ENCODE measurements at places on chromosomes 2 and 18.

DNA sequence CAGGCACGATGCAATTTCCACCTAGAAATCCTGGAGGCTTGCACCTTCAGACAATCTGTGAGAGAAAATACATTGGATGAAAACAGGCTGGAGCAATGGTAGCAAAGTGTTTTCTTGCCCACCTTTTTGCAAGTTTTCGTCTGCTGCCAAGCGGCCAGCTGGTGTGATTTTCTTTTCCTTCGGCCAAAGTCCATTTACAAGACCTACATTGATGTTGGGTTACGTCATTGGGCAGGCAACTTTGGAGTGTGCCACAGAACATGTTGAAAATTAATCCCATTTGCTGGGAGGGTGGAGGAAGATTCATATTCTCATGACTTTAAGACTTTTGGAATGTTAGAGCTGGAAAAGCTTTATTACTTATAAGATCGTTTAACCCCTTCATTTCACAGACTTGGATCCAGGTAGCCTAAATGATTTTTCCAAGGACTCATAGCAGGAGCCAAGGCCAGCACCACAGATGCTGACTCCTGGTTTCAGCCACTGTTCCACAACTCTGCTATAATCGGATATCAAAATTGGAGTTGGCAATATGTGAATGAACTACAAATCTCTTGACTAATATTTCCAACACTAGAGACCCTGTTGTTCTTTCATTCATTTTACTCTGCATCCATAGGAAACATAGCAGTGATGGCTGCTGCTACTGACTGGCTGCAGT lies 352.1 kb downstream of the RND3 start:
- no peak for DNase-seq

DNA sequence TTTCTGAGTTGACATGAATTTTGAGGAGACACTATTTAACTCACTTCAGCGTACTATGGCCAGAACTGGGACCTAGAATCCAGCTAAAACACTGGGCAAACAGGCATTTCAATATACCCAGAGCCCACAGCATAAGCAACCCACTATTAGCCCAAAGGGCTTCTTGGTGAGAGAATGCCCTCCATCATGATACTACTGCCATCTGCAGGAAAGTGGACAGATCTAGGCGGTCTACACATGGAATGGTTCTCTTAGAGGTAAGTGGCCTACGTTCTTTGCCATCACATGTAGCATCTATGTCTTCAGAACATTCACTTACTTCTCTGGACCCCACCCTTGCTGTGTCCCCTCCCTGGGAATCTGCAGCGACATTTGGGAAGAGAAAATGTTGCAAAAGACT lies 181.3 kb upstream of the LINC00305 start:
- DNase-seq: no peak

- no peak for DNase-seq
These were observed 3.1 kb downstream of the NEU4 start for GRCh38 chr2:241811952-241812729.

DNA sequence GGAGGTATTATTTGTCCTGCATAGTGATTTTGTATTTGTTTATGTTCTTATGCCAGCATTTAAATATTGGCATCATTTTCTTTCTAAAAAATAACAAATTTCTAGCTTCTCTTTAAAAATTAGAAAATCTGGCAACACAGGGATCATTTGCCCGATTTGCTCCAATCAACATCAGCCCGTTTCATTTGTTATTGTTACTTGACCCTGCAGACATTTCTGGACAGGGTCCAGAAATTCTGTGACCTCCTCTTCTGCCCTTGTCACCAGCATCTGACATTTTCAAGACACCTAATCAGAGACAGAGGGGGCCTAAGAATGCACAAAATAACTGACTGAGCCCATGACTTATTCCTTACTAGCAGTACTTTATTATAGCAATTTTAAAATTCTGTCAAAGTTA lies 253.3 kb downstream of the MREG start:
- DNase-seq: no peak

DNA sequence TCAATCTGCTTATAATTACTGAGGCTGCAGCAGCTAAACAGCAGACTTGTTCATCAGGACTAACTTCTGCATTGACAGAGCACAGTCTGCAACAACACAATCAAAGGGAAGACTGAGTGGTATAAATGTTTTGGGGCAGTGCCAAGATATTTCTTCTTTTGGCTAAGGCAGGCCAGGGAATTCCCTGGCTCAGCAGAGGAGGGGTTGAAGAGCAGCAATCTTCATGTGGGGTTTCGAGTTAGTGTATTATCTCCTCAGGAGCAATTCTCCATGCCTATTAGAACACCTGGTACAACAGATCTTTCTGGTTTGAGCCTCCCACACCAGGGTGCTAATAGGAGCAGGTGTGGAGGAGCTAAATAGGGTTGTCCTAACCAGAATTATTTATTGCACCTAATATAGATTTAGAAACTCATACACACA lies 103.0 kb upstream of the STK17B start:
- no peak for DNase-seq

DNA sequence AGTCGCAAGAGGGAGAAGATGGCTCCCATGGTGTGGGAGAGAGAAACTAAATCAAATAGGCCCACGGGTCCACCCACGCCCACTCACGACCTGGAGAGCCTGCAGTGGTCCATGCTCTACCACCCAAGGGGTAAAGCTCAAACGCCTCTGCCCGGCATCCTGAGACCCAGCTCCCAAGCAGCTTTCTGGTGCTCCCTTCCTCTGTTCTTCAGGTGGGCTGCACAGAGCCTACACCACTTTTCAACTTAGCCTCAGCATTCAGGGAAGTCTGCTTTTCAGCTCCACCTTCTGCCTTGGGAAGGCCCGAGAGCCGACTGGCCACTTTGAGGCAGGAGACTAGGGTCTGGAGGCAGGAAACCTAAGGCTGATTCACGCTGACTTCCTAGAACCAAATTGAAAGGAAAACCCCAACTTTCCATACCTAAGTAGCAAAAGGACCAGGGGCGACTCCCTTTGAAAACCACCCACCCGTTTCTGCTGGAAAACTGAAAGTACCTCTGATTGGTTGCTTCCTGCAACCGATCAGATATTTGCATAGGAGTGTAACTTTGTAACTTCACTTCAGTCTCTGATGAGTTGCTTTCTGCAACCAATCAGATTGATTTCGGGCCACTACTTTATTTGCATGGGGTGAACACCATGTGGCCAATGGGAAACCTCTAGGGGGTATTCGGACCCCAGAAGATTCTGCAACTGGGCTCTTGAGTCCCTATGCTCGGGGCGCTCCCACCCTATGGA lies 26.8 kb upstream of the SPATA3 start:
- DNase-seq: no peak

GRCh38 chr18:22250591-22250996 lies 81.2 kb downstream of the GATA6 start:
- no peak for DNase-seq

DNA sequence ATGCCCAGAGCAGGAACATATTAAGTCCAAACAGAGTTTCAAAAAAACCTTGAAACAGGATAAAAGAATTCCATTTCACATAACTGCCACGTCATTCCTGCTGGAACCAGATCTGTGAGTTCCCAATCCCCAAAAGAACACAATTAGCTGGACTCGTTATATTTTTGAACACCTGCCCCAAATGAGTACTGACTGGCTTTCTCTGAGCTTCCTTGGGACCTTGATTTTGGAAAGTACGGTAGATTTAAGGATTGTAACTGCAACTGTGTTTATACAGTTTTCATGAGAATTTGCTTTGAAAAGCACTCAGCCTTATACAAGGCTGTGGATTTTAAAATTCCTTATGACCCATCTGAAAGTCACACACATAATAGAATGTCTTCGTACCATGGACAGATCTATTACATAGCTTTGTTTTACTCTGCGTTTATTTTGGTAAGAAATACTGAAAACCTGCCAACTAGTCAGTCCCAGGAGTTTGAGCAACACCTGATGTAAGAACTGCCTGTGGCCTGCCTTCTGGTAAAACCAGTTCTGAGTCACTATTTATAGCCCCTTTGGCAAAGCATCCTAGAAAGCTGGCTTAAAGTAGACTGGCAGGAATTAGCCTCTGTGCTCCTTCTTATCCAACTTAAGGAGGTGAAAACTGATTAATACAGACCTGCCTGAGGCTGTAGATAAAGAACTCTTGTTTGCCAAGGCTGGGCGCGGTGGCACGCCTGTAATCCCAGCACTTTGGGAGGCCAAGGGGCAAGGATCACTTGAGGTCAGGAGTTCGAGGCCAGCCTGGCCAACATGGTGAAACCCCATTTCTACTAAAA lies 48.1 kb downstream of the MERTK start:
- DNase-seq: no peak

- no peak for DNase-seq
These were observed 22.6 kb downstream of the ITGA6 start for GRCh38 chr2:172449911-172450550.

GRCh38 chr2:64698668-64699444 lies 45.1 kb upstream of the SERTAD2 start:
- no peak for DNase-seq

DNA sequence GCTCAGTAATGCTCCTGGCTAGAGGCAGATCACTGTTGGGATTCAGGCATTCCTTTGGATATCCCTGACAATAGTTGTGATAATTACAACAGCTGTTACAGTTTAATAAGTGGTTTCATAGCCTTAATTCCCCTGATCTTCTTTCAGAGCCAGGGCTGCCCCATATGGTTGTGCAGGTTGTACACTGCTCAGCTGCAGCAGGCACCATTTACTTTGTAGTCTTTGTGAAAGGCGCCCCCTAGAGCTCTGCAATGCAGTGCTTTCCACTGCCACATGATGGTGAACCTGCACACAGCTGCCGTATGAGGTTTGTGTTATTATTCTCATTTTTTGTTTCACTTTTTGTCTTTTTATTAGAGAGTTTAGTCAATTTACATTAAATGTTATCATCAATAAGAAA lies 239.1 kb downstream of the KCNS3 start:
- DNase-seq: no peak

GRCh38 chr2:64731746-64732145 lies 78.0 kb upstream of the SERTAD2 start:
- DNase-seq: no peak

DNA sequence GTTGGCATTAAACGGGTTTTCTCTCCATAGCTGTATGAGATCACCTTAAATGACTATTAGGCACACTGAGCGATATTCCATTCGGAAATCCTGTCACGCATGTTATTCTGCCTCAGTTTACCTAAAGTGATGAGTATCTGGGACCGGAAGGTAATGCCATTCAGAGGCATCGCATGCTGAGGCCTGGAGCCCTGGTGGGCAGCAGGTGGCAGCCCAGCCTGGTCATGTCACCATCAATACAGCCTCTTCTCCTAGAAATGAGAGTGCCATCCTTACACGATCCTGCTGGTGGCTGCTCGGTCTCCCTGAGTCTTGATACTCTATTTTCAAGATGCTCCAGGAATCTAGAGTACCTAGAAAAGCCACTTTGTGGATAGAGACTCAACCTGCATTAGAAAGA lies 119.8 kb downstream of the EIPR1 start:
- DNase-seq: no peak

DNA sequence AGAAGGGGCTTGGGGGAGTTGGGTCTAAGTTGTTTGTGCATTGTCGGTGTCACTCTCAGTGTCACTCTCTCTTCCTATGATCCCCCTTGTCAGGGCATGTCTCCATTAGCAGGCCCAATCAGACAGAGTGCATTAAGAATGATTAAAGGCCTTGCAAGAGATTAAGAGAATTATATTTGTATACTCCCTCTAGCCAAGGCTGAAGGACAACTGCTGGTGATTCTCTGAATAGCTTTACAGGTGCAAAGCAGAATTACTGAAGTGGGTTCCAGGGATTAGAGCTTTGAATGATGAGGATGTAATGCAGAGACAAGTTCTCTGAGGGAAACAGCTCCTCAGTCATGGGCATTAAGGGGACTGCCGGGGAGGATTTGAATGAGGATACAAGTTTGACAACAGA lies 104.8 kb upstream of the LGALSL start:
- no peak for DNase-seq
